ENCODE measurements at places on chromosomes 1 and 21. TPM values are rescaled to one million over a fixed set of nuclear protein-coding genes. Genes with fewer than 3 reads are reported as not detected.

GRCh38 chr1:82606546-82606945 is 805.8 kb downstream of the ADGRL2 start:
- no peaks in the 10 kb centered on the region for H3K27me3 ChIP-seq
- no peak for DNase-seq
- no peak overlapping the region for H3K27ac ChIP-seq

GRCh38 chr1:17856496-17857108 is 101.5 kb downstream of the ACTL8 start:
- H3K36me3 ChIP-seq, result no peaks in the 10 kb centered on the region
- no peaks in the 10 kb centered on the region for H3K27me3 ChIP-seq
- no peaks in the 10 kb centered on the region for H3K4me1 ChIP-seq
- no peak overlapping the region for H3K4me3 ChIP-seq
- DNase-seq, result no peak
- H3K27ac ChIP-seq, result no peak overlapping the region

DOP1B gene
- 14.6 TPM for total RNA-seq

ROR1 gene
- 41.2 TPM for total RNA-seq

MYCL gene
- 3.9 TPM for total RNA-seq

Data from thoracic aorta (tissue), 2 donors.